ENCODE measurements at places on chromosomes 2 and 18. TPM values are rescaled to one million over a fixed set of nuclear protein-coding genes. Genes with fewer than 3 reads are reported as not detected.

Gene XIRP2
- total RNA-seq, result 0.29 TPM

DNA sequence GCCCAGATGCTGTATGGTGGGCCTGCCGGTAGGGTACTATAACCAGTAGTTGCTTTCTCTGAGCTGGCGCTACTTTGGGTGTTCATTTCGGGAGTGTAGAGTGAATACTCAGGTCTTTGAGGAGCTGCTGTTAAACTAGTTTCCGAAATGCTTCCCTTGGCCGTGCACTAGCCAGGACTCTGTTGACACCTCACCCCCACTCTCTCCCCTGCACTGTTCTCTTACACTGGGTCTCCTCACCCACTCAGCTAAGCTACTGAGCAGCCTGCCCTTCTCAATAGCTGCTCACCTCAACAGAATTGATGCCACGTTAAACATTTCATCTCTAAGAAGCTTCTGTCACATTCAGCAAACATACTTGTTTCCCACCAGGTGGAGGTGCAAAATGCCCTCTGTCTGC lies 86.9 kb downstream of the RAPGEF4 start:
- no peak for DNase-seq

Gene YES1
- 167 TPM for total RNA-seq

GRCh38 chr18:7562491-7562890 lies 4.6 kb upstream of the PTPRM start:
- DNase-seq, result no peak

GRCh38 chr2:3725458-3726250 lies 22.3 kb downstream of the DCDC2C start:
- DNase-seq, result no peak

Gene IL36B
- not detected for total RNA-seq

DNA sequence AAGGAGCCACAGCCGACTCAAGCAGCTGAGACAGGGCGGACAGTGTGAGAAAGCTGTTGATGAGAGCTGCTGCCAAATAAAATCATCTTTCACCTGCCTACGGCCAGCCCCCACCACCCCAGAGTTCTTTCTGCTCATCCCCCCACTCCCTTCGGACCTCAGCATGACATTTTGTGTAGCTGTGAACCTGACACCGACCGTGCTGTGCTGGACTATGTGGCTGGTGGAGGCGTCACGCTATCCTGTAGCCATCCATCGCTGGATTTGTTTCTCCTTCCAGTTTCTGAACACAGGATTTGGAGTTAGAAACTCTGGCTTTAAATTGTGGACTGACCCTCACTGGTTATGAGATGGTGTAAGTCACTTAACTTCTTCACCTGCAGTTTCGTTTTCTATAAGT lies 317.3 kb downstream of the DCDC2C start:
- no peak for DNase-seq

Gene TRIM43
- total RNA-seq, result not detected

Gene RAB31
- 44.2 TPM for total RNA-seq

DNA sequence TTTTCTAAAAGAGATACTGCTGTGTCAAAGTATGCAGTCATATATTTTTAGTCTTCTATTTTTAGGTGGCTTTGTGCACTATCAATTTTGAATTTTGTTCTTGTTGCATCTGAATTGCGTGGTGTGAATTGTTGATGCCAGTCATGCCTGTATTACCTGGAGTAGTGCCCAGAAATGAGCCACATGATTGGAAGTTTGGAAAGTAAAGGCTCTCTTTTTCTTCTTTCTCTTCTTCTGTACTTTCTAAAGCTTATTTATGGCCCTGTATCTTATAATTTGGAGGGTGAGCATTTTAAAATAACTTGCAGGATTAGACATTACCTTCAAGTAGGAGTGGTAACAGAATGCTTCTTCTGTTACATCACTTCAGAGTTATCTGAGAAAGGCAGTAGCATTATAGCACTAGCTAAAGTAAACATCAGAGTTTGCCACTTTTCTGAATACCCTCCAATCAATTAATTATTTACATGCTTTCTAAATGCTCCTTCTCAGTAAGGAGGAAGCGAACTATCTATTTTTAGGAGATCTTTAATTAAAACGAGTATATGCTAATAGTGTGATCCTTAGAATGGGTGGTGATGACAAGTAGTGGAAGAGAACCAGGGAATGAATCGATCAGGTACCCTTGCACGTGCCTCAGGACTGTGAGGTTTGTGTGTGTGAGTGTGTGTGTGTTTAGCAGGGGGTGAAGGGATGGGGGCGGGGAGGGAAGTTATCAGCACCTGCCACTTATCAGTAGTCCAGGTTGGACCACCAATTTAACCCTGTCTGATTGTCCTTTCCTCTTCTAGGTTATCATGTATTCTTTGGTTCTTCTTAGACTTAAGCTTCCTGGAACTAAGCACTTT lies 112.5 kb downstream of the MAP3K20 start:
- no peak for DNase-seq

DNA sequence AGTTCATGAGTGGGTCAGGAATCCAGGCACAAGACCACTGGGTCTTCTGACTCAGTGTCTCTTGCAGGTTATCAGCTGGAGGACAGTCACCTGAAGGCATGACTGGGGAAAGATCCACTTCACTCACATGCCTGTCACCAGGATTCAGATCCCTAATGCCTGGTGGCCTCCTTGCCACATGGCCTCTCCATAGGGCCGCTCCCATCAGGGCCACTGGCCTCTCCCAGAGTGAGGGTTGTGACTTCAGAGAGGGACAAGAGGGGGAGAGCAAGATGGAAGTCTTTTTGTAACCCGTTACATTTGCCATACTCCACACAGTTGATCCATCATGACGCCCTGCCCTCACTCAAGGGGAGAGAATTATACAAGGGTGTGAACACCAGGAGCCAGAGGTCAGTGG lies 13.0 kb upstream of the OTOS start:
- DNase-seq, result no peak

DNA sequence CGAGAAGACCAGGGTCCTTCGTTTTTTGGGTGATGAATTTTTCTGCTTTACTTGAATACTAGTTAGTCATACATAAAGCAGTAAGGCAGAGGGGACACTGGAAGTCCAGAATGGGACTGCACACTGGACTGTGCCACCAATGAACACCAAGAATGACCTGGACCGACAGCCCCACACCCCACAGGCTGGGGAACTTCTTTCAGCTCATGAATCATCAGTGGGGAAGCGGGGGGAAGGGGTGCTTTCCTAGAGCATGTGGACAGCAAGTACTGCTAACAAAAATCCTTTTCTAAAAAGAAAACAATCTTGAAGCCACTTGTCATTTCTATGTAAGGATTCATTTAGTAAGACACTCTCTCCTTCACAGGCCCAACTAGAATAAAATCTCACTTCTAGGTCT lies 86.0 kb downstream of the DTNB start:
- no peak for DNase-seq

Gene ADRA2B
- 0.07 TPM for total RNA-seq

GRCh38 chr2:176490061-176490861 lies 221.0 kb downstream of the MTX2 start:
- DNase-seq, result no peak

- DNase-seq, result no peak
These were observed 2.5 kb downstream of the RTN4 start for GRCh38 chr2:55047677-55048299.

DNA sequence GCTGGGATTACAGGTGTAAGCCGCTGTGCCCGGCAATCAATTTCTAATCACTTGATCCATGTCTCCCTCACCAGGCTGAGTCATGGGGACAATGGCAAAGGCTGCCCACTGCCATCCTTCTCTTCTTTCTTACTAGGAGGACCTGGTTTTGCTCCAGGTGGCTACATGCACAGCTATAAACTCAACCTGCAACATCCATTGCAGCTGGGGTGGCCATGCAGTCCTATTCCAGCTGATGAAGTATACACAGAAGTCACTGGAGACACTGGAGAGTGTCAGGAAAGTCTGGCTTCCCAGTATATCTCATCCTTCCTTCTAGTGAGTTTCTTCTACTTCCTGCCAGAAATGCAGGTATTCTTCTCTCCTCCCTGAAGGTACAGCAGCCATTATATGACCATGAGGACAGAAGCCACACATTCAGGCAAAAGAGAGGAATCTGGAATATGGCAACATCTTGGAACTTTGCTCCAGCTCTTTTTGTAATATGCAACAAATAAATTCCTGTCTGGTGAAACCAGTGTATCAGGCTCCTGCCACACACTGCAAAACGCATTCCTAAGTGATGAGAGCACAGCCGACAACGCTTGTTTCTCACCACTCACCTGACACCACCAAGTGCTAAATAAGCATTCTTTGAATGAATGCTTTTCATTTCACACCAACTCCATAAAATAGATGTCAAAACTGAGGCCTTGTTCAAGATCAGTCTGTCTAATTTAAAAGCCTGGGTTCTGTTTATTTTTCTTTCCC lies 32.3 kb downstream of the SCTR start:
- peak; percentile 93 for DNase-seq

DNA sequence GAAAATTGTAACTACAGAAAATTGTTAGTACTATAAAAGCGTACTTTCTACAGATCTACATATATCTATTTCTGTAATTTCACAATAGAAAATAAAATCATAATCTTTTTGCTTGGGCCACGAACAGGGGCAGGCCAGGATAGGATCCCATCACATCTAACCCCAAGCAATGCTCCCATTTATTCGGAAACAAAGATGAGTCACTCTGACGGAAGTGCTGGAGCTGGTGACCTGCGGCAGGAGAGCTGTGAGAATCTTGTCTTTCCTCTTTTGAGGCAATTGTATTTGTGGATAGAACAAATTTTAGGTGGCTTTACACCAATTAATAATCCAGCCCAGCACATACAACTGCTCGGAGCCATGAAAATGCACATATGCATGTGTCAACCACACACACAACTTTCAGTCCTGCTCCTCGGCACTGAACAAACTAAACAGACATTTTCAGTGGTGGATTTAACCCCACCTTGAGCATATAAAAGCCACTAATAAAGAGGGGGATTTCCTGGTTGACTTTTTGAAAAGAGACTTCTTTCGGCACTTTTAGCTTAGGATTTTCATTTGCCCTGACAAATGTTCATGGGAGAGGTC lies 22.3 kb upstream of the INSIG2 start:
- no peak for DNase-seq

DNA sequence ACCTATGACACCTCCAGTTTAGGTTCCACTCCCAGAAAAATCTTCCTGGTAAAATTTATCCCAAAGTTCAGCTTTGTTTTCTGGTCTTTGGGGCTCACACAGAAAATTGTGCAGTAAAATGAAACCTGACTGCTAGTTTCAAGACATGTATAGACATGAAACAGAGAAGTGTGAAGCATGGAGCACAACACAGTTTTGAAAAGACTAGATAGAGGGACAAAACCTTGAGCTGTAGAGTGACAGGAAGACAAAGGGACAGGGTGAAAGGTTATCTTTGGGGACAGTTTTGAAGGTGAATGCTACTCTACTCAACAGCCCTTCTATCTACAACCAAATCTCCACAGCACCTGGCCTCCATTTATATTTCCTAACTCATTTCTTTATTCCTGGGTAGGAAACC lies 352.6 kb downstream of the RBM43 start:
- DNase-seq, result no peak

- DNase-seq, result no peak
These were observed 94.8 kb upstream of the LPIN2 start for GRCh38 chr18:3107740-3108151.

- no peak for DNase-seq
These were observed 46.8 kb upstream of the ANKRD62 start for GRCh38 chr18:12046751-12047335.

Gene ZNF385B
- total RNA-seq, result not detected

DNA sequence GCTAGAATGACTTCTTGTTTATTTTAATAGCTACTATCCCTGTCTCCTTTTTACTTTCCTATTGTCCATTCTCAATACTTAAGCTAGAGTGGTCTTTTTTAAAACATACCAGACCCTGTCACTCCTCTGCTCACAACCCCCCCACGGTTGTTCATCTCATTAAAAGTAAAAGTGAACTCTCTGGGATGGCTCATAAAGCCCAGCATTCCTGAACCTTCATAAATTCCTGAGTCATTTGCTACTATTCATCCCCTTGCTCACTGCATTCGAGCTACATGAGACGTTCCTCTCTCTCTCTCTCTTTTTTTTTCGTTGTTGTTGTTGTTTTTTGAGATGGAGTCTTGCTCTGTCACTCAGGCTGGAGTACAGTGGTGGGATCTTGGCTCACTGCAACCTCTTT lies 148.7 kb upstream of the DSEL start:
- peak; percentile 32 for DNase-seq

DNA sequence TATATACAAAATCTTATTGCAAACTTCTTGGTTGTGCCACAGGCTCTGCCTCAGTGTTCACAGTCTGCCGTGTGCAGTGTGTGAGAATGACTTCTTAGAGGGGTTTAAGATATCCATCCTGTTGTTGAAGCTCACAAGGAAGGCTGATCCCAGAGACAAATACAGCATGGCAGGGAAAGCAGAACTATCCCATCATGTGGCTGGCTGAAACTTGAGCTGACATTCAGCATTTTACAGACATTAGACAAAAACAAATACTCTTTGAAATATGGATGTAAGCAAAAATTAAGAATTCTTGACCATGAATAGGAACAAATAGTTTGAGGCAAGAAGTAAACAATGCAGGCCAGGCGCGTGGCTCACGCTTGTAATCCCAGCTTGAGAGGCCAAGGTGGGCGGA lies 12.9 kb upstream of the PUM2 start:
- no peak for DNase-seq

Gene ANKRD53
- 0.54 TPM for total RNA-seq

DNA sequence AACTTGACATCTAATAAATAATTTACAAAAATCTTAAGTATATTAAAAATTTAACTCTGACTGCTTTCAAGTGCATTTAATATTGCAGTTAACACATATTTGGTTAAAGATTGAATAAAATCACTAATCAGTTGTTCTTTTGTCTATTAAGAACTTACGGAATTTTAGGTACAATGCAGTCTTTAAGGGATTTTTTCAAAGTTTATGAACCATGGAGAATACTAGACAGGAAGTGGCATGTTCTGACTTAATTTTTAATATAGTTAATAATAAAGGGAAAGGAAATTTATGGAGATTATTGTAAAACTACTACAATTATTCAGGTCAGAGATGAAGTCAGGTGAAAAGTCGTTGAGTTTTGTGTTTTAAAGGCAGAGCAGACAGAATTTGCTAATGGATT lies 240.9 kb downstream of the CALCRL start:
- no peak for DNase-seq

GRCh38 chr2:65282477-65283053 lies 54.9 kb downstream of the ACTR2 start:
- no peak for DNase-seq

- DNase-seq, result no peak
These were observed 23.0 kb upstream of the COX7A2L start for GRCh38 chr2:42383855-42384530.

GRCh38 chr2:147293991-147294824 lies 550.6 kb upstream of the ACVR2A start:
- DNase-seq, result no peak

- DNase-seq, result no peak
These were observed 202.3 kb downstream of the SPP2 start for GRCh38 chr2:234252772-234253171.

Gene MROH2A
- not detected for total RNA-seq
